ENCODE measurements at places on chromosomes 2 and 18.

DNA sequence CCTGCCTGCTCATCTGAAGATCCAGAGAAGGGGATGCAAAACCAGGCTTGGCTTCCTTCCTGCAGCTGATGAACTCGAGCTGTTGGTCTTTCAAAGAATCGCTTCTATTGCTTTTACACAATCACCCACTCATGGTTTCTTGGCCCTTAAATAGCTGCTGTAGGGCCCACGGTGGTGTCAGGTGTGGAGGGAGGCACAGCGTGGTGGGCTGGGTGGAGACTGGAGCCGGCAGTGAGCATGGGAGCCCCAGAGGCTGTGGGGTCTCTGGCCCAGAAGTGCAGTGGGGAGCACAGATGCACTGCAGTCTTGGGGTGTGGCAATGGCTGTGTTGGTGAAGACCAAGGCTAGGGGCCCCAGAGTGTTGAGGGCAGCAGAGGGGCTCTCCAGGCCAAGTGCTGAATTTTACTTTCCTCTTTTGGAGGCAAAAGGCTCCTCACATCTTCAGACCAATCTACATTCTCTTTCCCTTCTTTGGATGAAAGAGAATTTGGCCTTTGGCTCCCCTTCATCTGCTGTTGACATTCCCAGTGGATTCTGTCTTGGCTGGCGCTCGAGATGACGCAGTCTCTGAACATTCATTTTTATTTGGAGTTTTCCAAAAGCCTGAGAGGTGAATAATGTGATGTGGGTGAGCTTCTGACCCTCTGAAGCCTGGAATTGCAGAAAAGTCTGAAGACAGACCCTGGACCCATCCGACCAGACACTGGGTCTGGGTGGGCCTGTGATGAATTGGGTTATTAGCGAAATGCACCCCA, 70.1 kb upstream of the ASB18 start:
- no peak for DNase-seq
- peak overlapping the region; percentile 39 for H3K27ac ChIP-seq
- no peaks in the 10 kb centered on the region for H3K4me1 ChIP-seq

DNA sequence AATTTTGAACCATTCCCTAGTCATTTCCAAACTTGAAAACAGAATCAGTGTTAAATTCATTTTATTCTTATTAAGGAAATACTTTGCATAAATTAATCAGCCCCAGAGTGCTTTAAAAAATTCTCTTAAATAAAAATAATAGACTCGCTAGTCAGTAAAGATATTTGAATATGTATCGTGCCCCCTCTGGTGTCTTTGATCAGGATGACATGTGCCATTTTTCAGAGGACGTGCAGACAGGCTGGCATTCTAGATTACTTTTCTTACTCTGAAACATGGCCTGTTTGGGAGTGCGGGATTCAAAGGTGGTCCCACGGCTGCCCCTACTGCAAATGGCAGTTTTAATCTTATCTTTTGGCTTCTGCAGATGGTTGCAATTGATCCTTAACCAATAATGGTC, 5.5 kb upstream of the MROH2A start:
- no peaks in the 10 kb centered on the region for H3K36me3 ChIP-seq
- DNase-seq: no peak
- no peak overlapping the region for H3K4me3 ChIP-seq

- peak overlapping the region; percentile 62 for H3K27ac ChIP-seq
Measured at GRCh38 chr2:28648147-28648546, 103.5 kb upstream of the PPP1CB start.

DNA sequence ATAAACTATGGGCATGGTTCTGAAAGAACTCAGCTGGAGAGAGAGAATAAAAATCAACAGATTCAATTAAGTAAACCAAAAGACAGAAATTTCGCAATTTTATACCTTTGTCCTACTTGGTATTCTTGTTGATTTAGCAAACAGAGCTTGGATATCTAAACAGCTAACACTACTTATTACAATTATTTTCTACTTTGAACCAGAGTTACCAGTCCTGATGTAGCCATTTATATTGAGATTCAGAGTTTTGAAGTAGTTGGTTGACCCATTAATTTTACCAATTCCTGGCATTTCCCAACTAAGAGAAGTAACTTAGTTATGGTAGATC, 48.9 kb downstream of the ASXL2 start:
- no peak for DNase-seq
- H3K4me1 ChIP-seq: no peaks in the 10 kb centered on the region
- H3K27ac ChIP-seq: no peak overlapping the region

DNA sequence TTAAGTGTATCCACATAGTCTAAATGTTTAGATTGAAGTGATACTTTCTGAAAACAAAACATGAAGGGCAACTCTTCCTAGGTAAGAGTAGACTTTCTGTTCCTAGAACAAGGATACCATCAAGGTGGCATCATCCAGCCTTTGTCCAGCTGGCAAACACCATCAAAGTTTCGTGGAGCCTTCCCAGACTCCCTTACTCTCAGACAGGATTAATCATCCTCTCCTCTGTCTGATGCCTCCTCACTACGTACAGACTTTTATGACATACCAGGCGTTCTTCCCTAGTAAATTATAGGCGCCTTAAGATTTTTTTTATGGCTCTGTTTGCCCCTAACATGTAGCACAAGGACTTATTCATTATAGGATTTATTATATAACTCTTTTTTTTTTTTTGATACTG, 29.4 kb upstream of the ASNSD1 start:
- no peak overlapping the region for H3K27ac ChIP-seq
- no peaks in the 10 kb centered on the region for H3K4me1 ChIP-seq
- no peaks in the 10 kb centered on the region for H3K27me3 ChIP-seq
- DNase-seq: no peak
- no peak overlapping the region for H3K4me3 ChIP-seq

DNA sequence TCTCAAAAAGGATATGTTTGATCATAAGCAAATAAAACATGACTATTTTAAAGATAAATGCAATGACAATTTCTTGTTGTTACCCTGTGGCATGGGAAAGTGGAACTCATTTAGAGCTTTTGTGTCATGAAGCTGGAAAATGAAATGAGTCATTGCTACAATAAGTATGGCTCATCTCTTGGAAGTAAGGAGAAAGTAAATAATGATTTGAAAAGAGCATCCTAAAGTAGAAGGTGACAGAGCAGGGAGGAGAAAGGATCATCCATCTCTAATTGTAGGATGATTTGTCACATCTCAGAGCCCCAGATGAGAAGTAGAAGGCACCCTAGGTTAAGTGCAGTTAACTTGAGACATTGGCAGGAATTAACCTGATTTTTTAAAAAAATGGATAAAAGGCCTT, 200.5 kb downstream of the CPS1 start:
- H3K27me3 ChIP-seq: no peaks in the 10 kb centered on the region
- no peak for DNase-seq
- H3K27ac ChIP-seq: no peak overlapping the region
- H3K36me3 ChIP-seq: no peaks in the 10 kb centered on the region
- no peaks in the 10 kb centered on the region for H3K4me1 ChIP-seq

DNA sequence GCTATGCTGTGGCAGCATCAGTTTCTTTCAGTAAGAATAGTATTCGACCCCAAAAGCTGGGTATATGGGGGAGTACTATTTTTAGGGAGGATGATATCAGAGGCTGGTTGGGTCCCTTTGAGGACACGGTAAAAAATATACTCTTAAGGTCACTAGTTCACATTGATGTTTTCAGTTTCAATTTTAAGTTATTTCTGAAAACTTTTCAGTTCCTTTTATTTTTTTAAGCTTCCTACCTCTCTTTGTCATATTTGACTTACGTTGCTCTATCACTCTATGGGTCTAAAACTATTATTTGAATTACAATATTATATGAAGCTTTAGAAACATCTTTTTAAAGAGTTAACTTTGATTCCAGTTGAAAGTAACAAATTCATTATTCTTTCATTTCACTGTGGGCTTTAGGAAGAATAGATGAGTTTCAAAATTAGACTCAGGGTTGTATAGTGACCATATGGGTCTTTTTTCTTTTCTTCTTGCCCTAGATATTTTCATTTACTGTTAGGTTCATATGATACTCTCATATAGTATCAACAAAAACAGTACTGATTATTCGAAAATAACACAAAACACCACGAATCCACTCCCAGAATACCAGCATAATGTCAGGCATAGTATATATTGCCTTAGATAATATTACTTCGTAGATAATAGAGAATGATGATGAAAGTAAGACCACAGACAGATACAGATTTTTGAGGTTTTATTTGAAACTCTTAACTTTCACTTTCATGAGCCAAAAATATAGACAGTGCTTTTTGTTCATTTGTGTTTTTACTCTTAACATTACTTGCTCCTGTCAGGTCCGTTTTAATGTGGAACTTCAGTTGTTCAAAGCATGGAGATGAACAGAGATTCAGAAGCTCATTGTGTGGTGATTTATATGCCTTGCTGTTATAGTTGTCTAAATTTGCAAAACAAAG, 9.8 kb downstream of the RMDN2 start:
- H3K27me3 ChIP-seq: no peaks in the 10 kb centered on the region
- H3K27ac ChIP-seq: no peak overlapping the region
- H3K4me1 ChIP-seq: no peaks in the 10 kb centered on the region
- peak overlapping the region; percentile 46 for H3K4me3 ChIP-seq
- H3K36me3 ChIP-seq: no peaks in the 10 kb centered on the region

GRCh38 chr2:142290931-142291330, 160.1 kb upstream of the LRP1B start:
- no peak for DNase-seq
- H3K4me1 ChIP-seq: no peaks in the 10 kb centered on the region
- H3K27ac ChIP-seq: no peak overlapping the region
- H3K4me3 ChIP-seq: no peak overlapping the region
- no peaks in the 10 kb centered on the region for H3K27me3 ChIP-seq
- no peaks in the 10 kb centered on the region for H3K36me3 ChIP-seq

- no peaks in the 10 kb centered on the region for H3K36me3 ChIP-seq
- peaks cover 11% of the 10 kb centered on the region for H3K4me1 ChIP-seq
Measured at GRCh38 chr2:64665709-64666108, 12.0 kb upstream of the SERTAD2 start.

Data from thoracic aorta (tissue), 2 donors.